Uterine smooth muscle cell (primary cell): ENCODE measurements at places on chromosomes 16 and 17. TPM values are rescaled to one million over a fixed set of nuclear protein-coding genes. Genes with fewer than 3 reads are reported as not detected.

CHRNE gene
- total RNA-seq: 0.11 and 0.62 TPM in 2 replicates

CTRB1 gene
- total RNA-seq: not detected in 2 replicates

ODF4 gene
- total RNA-seq: not detected in 2 replicates

ZACN gene
- 0.12 TPM in 1 of 2 replicates, not detected in the other for total RNA-seq

TNP2 gene
- not detected in 2 replicates for total RNA-seq

GRIN2A gene
- 1.00 and 2.1 TPM in 2 replicates for total RNA-seq

KRT36 gene
- 0.11 and 0.12 TPM in 2 replicates for total RNA-seq

KSR1 gene
- 3.1 and 14.7 TPM in 2 replicates for total RNA-seq

EPN3 gene
- under 0.01 TPM in 1 of 2 replicates, not detected in the other for total RNA-seq

SEZ6L2 gene
- 2.1 and 10.0 TPM in 2 replicates for total RNA-seq

HOXB1 gene
- not detected in 2 replicates for total RNA-seq

ABCA3 gene
- 0.89 and 1.5 TPM in 2 replicates for total RNA-seq

CHD9NB gene
- total RNA-seq: 0.66 and 2.1 TPM in 2 replicates

KRT9 gene
- not detected in 2 replicates for total RNA-seq

OR3A3 gene
- 0.33 TPM in 1 of 2 replicates, not detected in the other for total RNA-seq

PYY gene
- not detected in 2 replicates for total RNA-seq
